ENCODE measurements at places on chromosomes 3 and 15. TPM values are rescaled to one million over a fixed set of nuclear protein-coding genes. Genes with fewer than 3 reads are reported as not detected.

The SLC9C1 gene
- total RNA-seq = not detected

The CYP1A2 gene
- total RNA-seq = not detected

- peaks cover 2% of the 10 kb centered on the region for H3K36me3 ChIP-seq
- H3K27ac ChIP-seq = no peak overlapping the region
- DNase-seq = no peak
- peaks cover 7% of the 10 kb centered on the region for H3K4me1 ChIP-seq
- no peak overlapping the region for H3K4me3 ChIP-seq
Observed at GRCh38 chr3:149702691-149703441, 45.0 kb upstream of the WWTR1 start.

DNA sequence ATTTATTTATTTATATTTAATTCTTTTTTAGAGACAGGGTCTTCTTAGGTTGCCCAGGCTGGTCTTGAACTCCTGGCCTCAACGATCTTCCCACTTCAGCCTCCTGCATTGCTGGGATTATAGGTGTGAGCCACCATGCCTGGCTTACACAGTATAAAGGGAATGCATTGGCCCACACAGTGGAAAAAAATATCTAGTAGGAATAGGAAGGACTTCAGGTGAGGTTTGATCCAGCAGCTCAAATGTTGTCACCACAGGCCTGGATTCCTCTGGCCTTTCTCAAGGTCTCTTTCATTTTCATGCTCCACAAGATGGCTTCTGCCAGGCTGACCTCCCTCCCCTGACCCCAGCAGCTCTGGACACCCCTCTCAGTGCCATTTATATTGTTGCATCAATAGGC, 2.1 kb upstream of the SPTBN5 start:
- H3K36me3 ChIP-seq = peaks cover 6% of the 10 kb centered on the region
- DNase-seq = no peak
- H3K27ac ChIP-seq = peak overlapping the region; percentile 45
- H3K27me3 ChIP-seq = no peaks in the 10 kb centered on the region
- peaks cover 18% of the 10 kb centered on the region for H3K4me1 ChIP-seq

- H3K4me3 ChIP-seq = no peak overlapping the region
- DNase-seq = no peak
- no peaks in the 10 kb centered on the region for H3K36me3 ChIP-seq
- peaks cover 2% of the 10 kb centered on the region for H3K4me1 ChIP-seq
- peaks cover 2% of the 10 kb centered on the region for H3K27me3 ChIP-seq
Observed at GRCh38 chr15:77749236-77749997, 116.7 kb upstream of the LINGO1 start.

- H3K36me3 ChIP-seq = peaks cover 24% of the 10 kb centered on the region
- H3K27me3 ChIP-seq = no peaks in the 10 kb centered on the region
- DNase-seq = no peak
- H3K4me1 ChIP-seq = peaks cover 17% of the 10 kb centered on the region
- no peak overlapping the region for H3K27ac ChIP-seq
- no peak overlapping the region for H3K4me3 ChIP-seq
Observed at GRCh38 chr3:16439163-16439847, 74.2 kb downstream of the RFTN1 start.

DNA sequence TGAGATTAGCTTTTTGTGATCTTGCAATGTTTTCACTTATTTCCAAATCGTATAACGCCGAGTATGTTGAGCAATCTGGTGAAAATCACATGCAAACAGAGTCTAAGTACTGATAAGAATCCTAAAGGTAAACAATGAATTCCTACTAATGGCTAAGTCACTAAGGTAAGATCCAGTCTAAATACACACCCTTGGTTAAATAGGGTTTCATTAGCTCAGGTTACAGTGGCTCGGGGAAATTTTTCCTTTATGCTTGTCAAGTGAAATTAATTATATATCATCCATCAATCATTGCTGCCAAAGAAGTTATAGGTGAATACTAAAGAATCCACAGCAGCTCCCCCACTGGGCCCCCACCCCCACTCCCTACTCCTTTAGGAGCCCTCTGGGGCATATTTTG, 139.3 kb downstream of the SOX2 start:
- no peaks in the 10 kb centered on the region for H3K27me3 ChIP-seq
- DNase-seq = no peak
- no peak overlapping the region for H3K4me3 ChIP-seq
- H3K36me3 ChIP-seq = no peaks in the 10 kb centered on the region
- no peaks in the 10 kb centered on the region for H3K4me1 ChIP-seq

DNA sequence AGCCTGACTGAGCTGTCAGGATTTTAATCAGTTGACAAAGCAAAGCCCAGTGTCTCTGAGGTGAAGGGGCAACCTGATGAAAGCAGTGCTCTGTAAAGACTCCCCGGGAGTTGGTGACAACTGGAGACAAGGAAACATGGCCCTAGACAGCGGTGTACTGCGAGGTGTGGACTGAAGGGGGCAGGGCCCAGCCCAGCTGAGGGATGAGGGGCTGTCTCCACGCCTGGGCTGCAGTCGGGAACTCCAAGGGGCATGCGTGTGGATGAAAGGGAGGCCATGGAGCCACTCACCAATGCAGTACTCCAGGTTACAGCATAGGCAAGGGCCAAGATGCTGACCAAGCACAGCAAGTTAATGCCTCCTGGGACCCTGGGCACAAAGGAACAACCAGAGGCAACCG, 45.1 kb downstream of the SCAP start:
- H3K4me3 ChIP-seq = no peak overlapping the region
- peaks cover 21% of the 10 kb centered on the region for H3K36me3 ChIP-seq
- peaks cover 12% of the 10 kb centered on the region for H3K4me1 ChIP-seq
- no peaks in the 10 kb centered on the region for H3K27me3 ChIP-seq
- DNase-seq = no peak
